Stomach (tissue), 19 donors: ENCODE measurements at places on chromosomes 4 and X. TPM values are rescaled to one million over a fixed set of nuclear protein-coding genes. Genes with fewer than 3 reads are reported as not detected.

DNA sequence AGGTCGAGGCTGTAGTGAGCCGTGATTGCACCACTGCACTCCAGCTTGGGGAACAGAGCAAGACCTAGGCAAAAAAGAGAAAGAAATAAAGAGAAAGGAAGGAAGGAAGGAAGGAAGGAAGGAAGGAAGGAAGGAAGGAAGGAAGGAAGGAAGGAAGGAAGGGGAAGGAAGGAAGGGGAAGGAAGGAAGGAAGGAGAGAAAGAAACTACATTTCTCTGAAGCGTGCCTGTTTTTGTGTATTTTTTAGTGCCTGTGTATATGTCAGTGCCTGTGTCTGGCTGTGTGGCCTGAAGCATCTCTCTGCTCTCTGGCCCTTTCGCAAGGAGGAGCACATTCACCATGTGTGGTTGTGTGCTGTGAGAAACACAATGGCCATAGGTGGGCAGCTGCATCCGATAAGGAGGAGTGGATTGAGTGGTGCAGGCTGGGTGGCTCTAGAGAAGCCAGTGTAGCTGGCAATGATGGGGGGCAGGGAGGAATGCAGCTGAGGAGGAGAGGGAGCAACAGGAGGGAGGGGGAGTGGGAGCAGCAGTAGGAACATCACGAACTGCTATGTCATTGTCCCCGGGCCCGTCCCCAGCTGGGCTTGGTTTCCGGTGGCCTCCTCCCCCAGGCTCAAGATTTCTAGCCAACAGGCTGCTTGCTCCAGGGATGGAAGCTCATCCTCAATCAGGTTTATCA is 11.4 kb downstream of the SYN1 start:
- H3K4me1 ChIP-seq, result no peaks in the 10 kb centered on the region
- H3K27me3 ChIP-seq, result no peaks in the 10 kb centered on the region
- no peak overlapping the region for H3K4me3 ChIP-seq
- H3K36me3 ChIP-seq, result no peaks in the 10 kb centered on the region

DNA sequence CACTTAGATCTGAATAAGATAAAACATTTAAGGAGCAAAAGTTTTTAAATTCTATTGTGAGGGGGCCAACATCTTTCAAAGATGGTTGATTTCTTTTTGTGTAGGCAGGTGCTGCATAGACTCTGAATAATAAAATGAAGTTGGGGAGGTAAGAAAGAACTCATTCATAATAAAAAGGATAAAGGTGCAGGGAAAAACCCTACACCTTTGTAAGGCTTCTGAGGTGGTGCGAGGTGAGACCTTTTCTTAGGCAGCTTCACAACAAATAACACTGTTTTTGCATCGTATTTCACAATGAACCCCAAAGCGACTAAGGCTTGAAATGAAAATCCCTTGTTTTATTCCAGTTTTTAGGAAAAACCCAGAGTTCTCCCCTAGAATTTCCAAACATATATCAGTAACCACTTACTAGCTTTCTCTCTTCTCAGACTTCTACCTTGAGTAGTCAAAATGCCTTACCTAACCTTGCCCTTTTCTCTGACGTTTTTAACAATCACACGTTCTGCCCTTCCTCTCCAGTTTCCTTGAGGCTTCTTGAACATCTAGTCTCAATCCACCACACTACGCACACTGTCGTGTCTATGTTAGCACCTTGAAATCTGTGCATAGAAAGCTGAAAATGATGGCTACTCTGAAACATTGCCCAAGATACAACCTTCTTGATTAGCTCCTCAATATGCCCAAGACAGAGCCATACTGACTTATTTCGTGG is 30.2 kb downstream of the MAML3 start:
- no peaks in the 10 kb centered on the region for H3K27me3 ChIP-seq
- H3K4me3 ChIP-seq, result no peak overlapping the region
- no peak overlapping the region for H3K27ac ChIP-seq
- no peaks in the 10 kb centered on the region for H3K4me1 ChIP-seq
- H3K36me3 ChIP-seq, result no peaks in the 10 kb centered on the region

DNA sequence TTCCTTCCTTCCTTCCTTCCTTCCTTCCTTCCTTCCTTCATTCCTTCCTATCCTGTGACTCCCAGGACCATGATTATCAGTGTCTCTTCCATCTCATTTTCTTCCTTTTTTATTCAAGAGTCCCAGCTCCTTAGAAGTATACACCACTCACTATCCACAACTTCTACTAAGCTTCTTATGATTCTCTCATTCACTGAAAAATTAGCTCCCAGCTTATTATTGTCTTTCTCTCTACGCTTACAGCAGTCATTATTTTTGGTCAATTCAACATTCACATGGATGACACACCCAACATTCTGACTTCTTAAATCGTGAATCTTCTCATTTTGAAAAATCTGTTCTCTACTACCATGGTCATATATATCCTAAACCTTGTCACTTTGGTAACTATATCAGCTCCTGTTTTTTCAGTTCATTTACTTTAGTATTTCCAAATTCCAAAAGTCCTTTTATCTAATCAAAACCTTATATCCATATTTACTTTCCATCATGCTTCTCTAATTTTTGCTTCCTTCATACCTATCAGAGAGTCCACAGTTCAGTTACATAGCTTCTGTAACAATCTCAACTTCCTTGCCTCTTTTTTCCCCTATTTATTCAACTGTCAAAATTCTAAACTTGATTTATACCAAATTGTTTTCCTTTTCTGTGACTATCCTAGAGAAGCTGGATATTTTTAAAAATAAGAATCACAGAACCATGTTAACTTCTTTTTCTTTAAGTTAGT is 677.5 kb downstream of the RAPGEF2 start:
- no peaks in the 10 kb centered on the region for H3K4me1 ChIP-seq
- no peak overlapping the region for H3K4me3 ChIP-seq
- no peaks in the 10 kb centered on the region for H3K36me3 ChIP-seq
- no peaks in the 10 kb centered on the region for H3K27me3 ChIP-seq
- no peak overlapping the region for H3K27ac ChIP-seq

DNA sequence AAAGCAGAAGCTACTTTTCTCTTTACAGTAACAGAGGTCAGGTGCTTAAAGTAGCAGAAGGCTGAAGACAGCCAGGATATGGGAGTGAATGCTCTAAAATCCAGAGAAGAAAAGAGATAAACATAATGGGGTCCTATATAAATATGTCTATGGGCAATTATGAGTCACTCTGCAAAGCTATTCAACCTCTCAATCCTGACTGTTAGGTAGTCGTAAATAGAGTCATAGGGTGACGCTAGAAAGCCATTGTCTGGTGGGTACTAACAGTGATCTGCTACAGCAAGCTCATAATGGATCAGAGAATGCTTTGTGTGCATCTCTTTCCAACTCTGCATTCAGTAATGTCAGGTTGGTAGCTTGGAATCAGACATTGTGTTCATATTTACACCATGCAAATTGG is 53.5 kb upstream of the PDE5A start:
- no peak for DNase-seq
- no peaks in the 10 kb centered on the region for H3K27me3 ChIP-seq
- no peaks in the 10 kb centered on the region for H3K36me3 ChIP-seq
- no peak overlapping the region for H3K27ac ChIP-seq

- H3K4me3 ChIP-seq, result no peak overlapping the region
- DNase-seq, result no peak
- H3K27ac ChIP-seq, result no peak overlapping the region
- peaks cover 30% of the 10 kb centered on the region for H3K4me1 ChIP-seq
- no peaks in the 10 kb centered on the region for H3K36me3 ChIP-seq
Measured at GRCh38 chr4:105162123-105162796, 15.6 kb downstream of the TET2 start.

GRCh38 chrX:84933956-84934556 is 69.6 kb upstream of the APOOL start:
- DNase-seq, result no peak
- H3K27me3 ChIP-seq, result no peaks in the 10 kb centered on the region

DNA sequence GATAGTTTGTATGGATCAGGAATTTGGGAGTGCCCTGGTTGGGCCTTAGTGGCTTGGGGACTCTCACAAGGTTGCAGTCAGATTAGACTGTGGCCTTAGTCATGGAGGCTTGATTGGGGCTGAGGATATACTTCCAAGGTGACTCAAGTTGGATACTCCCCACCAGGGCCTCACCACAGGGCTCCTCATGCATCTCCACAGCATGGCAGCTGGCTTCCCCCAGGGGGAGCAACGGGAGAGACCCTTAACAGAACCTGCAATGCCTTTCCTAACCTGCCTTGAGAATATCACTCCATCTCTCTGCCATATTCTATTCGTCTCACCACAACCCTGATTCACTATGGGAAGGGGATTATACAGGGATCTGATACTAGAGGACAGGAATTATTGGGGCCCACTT is 161.9 kb downstream of the RELL1 start:
- no peaks in the 10 kb centered on the region for H3K4me1 ChIP-seq
- no peak overlapping the region for H3K4me3 ChIP-seq
- H3K27ac ChIP-seq, result no peak overlapping the region

DNA sequence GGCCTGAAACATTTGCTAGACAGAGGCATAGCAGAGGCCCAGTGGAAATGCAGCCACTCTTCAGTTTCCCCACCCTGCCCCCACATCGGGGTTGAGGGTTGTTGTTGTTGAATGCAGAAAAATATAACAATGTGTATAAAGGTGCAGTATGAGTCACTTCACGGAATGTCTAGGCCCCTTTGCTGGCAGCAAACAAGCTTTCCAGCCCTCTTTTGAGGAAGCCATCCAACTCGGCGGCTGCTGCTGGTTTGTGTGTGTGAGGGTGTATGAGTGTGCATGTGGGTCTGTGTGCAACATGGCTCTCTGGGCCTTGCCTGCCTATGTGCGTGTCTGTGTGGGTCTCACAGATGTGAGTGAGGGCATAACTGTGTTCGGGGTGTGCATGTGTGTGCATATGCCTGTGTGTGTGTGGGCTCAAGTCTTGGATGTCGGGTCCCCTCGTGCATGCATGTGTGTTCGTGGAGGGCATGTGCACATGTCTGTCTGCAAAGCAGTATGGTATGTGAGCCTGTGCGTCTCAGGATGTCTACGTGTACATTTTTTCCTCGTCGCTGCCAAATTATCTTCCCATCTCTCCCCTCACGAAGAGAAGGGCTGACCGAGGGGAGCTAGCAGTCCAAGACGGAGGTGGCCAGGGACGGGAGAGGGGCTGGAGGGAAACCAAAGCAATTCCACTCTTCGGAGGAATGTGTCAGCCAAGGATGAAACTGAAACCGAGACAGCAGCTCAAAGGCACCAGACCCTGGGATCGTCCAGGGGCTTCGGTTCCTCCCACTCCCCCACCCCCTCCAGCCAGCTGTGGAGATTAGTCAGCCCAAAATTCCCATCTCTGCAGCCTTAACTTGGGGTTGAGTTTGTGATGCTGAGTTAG is 8.4 kb upstream of the ELF4 start:
- no peaks in the 10 kb centered on the region for H3K27me3 ChIP-seq
- no peak overlapping the region for H3K27ac ChIP-seq
- no peak for DNase-seq
- H3K36me3 ChIP-seq, result no peaks in the 10 kb centered on the region
- H3K4me1 ChIP-seq, result peaks cover 34% of the 10 kb centered on the region

DNA sequence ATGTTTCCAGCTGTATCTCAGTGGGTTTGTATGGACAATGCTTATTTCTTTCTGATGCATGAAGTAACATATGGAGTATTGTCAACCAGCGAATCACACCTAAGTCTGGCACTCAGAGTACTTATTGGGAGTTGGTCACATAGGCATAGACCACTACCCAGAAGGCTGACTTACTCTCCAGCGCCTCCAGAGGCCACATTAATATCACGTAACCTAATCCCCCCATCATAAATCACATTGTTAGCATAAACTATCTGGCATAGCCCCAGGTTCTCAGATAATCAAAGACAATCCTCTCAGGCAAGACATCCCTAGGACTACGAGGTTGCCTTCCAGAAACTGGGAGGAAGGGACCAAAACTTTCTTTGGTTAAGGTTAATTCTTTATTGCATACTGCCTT is 560.5 kb upstream of the PABPC4L start:
- H3K36me3 ChIP-seq, result no peaks in the 10 kb centered on the region
- H3K27me3 ChIP-seq, result no peaks in the 10 kb centered on the region
- DNase-seq, result no peak
- no peaks in the 10 kb centered on the region for H3K4me1 ChIP-seq
- H3K4me3 ChIP-seq, result no peak overlapping the region
- H3K27ac ChIP-seq, result no peak overlapping the region

Gene CFAP47
- not detected for total RNA-seq

Gene CITED1
- 1.7 TPM for total RNA-seq
